ENCODE measurements at places on chromosomes 4 and X. TPM values are rescaled to one million over a fixed set of nuclear protein-coding genes. Genes with fewer than 3 reads are reported as not detected.

LINC00632 gene
- 27.4 TPM for polyA plus RNA-seq

GRCh38 chr4:39715788-39716187 lies 17.9 kb downstream of the UBE2K start:
- DNase-seq: no peak

- DNase-seq: no peak
These were observed 1.9 kb downstream of the ADGRA3 start for GRCh38 chr4:22514001-22514400.

DNA sequence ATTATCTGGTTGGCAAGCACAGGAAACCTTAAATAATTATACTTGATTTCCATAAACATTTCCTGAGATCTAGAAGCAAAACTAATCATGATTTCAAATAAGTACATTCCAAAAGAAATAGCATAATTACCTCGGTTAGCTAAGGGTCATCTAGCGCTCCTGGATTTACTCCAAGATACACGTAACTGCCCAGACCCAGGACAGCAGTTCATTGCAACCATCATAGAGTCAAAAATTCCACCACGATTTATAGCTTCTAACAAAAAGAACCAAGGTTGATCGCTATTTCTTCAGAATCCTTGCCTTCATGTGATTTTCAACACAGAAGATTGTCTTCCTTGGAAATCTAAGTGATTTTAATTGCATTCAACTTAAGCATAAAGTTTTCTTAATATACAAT lies 1235.5 kb upstream of the TENM3 start:
- no peak for DNase-seq

GRCh38 chrX:71475785-71476540 lies 56.9 kb upstream of the OGT start:
- DNase-seq: no peak

DNA sequence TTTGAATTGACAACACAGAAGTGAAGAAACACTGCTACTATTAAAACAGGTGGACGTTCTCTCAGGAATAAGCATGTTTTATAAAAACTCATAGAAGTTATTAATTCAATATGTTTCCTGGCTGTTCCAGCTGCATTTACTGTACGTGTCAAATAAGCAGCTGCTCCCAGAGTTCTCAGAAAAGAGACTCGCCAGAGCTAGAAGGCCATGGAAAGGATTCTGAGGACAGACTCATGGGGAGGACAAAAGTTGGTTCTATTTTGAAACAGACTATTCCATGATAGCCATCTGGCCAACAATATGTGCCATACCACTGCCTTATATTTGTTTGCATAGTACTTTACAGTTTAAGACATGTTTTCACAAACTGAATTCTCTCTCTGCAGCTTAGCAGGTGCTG lies 136.5 kb downstream of the NR3C2 start:
- no peak for DNase-seq

GRCh38 chr4:183171484-183172267 lies 72.6 kb downstream of the WWC2 start:
- no peak for DNase-seq

DNA sequence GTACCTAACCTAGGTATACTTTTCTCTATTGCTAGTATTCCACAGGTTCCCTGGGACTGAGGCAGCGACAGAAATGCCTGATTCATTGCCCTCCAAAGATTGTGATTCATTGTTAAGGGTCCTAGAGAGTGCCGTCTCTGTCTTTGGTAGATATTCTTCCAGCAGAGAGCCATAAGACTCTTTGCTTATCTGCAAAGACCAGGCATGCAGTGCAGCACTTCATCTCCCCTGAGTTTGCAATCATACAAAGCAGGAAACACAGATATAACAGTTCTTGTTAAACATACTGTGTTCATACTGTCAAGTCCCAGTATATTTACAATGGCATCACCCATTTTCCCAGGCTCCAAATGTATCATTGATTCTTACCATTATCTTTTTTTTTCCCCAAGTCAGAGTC lies 47.7 kb downstream of the KLF8 start:
- no peak for DNase-seq

All from right lung (tissue), 10 donors.